ENCODE measurements at places on chromosomes 6 and 20.
A peak's percentile ranks its signal among the peaks of the same experiment; 100 is the strongest.

DNA sequence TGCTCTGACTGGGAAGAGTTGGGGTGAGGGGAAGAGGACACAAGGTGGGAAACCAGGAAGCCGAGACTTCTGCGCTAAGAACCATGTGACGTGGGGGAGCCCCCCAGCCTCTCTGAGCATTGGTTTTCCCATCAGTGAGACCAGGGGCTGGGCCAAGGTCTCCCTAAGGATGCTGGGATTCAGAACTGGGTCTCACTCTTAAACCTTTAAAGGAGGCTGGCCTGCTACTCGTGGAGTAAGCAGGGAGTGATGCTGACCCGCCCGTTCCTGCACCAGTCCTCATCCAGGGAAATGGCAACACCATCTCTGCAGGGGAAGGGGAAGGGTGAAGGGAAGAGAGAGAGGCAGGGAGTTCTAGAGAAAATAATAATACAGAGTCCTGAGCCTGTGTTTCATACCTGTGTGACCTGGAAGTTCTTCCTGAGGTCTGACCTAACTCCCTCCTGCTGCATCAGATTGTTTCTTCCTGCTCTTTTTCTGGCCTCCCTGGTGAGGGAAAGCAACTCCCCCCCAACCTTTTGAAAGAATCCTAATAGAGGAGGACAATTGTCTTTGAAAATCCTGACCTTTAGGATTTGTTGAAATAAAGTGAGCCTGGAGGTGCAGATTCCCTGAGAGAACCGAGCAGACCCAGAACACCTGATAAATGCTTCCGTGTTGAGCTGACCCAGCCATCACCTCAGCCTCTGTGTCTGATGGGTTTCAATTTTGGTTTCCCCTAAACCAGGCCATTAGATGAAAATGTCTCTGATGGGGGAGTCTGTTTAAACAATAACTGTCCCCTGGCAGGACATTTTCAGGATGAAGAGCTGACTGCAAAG, 3.0 kb upstream of the GRM4 start:
- no peak for DNase-seq

GRCh38 chr6:166296035-166296883, 11.9 kb downstream of the PRR18 start:
- peak; percentile 14 for DNase-seq

GRCh38 chr6:148888856-148889255, 142.0 kb downstream of the UST start:
- no peak for DNase-seq

GRCh38 chr6:63940056-63940455, 304.5 kb downstream of the PHF3 start:
- no peak for DNase-seq

DNA sequence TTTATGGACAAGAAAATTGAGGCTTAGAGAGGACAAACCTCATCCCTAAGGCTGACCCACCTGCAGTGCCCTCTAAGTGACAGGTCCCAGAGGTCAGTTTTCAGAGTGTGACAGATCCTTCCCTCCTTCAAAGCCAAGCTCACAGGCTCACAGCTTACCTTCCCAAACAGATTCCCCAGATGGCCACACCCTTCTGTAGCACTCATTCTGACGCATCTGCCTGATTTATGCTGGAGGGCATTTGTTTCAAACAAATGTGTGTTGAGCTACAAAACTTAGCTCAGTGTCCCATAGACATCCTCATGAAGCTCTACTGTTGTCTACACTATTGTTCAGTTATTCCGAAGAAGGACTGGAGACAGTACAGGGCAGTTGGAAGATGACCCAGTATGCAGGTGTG, 60.6 kb upstream of the RIN2 start:
- DNase-seq, result no peak

- DNase-seq, result peak; percentile 56
These were observed 19.0 kb downstream of the PXDC1 start for GRCh38 chr6:3732345-3733141.
